ENCODE measurements at places on chromosomes 16 and 17.

DNA sequence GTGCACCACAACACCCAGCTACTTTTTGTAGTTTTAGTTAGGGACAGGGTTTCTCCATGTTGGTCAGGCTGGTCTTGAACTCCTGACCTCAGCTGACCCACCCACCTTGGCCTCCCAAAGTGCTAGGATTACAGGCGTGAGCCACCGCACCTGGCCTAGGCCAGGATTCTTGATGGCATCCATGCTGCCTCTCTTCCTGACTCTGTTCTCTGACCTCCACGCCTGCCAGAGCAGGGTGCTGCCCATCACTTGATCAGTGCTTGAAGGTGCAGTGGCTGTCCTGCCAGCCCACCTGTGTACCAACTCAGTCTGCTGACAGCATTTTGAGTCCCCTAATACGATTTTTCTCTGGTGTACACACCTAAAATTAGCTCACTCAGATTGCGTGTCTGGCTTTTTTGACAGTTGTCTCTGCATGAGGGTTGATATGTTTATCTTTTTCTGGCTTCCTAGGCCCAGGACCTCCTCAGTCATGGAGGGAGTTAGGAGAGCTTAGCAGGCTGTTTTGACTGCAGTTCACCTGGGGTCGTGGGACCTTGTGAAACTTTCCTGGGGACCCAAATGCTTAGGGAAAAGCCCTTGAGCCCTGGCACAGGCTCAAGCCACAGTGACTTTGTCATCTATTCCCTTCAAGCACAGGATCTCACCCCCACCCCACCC lies 5.9 kb downstream of the HAS3 start:
- no peak for DNase-seq

DNA sequence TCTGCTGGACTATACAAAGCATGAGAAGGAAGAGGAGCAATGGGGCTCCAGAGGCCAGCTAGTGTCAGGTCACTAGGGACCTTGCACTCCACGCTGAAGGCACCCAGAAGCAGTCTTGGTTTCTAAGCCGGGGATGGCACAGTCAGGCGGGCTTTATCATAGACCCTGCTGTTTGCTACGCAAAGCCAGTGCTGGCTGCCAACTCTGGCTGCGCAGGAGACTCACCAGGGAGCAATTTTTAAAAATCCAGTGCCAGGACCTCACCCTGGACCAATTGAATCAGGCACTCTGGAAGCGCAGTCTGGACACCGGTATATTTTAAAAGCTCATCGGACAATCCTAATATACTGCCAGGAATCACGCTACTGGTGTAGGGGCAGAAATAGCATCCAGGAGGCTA lies 368.5 kb upstream of the XYLT1 start:
- DNase-seq: no peak

DNA sequence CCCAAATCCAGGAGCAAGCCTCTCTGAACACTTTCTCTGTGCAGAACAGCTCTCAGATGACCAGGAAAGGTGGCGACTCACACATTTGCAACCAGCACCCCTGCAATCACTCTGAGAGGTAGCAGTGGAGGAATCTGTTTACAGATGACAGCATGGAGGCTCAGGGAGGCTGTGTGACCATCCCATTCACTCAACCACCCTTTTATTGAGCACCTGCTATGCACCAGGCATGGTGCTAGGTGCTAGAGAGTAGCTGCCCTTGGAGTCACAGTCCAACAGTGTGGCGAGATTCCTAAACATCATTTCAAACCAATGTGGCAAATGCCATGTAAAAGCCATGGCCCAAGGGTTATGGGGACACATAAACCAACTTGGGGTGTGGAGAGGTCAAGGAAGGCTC lies 1.5 kb upstream of the ITGB4 start:
- DNase-seq: no peak

DNA sequence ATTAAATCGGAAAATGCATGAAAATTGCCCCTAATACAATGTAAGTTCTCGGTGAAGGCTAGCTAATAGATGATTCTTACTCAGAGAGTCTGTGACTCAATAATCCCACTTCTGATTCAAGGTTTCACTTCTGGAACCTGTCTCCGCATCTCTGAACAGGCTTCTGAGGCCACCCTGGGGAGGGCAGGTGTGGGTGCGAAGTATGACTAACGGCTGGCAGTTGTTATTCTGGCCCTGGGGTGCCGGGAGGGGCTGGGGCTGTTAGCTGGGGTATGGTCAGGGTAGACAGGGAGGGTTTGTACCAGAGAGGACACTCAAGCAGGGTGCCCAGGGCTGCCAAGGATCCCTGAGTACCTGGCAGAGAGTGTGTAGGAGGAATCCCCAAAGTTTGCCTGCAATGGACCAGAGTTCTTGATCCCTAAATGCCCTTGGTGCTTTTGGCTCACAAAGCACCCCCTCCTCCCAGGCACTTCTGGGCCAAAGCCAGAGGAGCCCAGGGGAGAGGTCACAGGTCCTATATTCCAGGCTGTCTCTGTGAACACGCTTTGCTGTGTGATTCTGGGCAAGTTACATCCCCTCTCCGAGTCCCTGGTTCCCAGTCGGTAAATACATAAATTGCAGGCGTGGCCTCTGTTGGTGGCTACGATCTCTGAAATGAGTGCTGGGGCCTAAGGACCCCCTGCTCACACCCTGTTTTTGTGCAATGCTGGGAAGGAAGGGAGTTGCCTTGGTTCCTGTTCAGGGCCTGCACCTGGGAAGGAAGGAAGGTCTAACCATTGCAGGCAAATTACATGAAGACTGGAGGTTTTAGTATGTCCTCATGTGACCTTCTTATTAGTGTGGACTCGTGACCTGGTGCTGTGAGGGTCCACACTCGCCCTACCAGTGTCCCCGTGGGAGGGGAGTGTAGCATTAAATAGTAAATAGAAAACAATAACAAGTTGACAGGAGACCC lies 49.9 kb upstream of the CPNE2 start:
- no peak for DNase-seq
